Muscle of leg (tissue), 16 donors: ENCODE measurements at places on chromosomes 3 and 15. TPM values are rescaled to one million over a fixed set of nuclear protein-coding genes. Genes with fewer than 3 reads are reported as not detected.

GRCh38 chr3:116005404-116005803 lies 382.1 kb downstream of the GAP43 start:
- DNase-seq, result peak; percentile 91

- peak; percentile 37 for DNase-seq
These were observed 68.9 kb downstream of the TFRC start for GRCh38 chr3:196012941-196013476.

DNA sequence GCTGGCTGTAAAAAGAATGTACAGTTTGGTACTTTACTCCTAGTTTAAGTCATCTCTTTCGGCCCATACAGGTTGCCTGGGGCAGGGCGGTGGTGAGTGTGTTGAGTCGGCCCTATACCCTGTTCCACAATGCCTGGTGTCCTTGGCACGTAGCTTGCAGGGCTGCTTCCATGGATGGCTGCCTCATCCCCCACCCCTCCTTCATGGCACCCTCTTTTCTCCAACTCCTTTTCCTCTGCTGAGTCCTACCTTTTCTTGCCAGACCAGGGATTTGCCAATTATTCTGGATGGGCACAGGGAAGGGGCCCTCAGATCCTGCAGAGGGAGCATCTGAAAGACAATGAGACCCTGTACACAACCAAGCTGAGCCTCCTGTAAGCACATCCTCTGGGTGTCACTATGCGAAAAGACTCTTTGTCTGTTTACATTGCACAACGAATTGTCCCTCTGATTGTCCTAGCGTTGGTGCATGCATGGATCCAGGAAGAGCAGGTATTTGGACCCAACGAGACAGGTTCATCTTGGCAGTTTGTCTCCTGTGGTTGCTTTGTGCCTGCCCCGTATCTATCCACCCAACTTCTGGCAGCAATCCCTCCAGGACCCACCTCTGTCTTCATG lies 73.6 kb upstream of the CGNL1 start:
- DNase-seq, result no peak

- DNase-seq, result no peak
These were observed 36.3 kb upstream of the PHLDB2 start for GRCh38 chr3:111822804-111823203.

Gene MKRN2OS
- polyA plus RNA-seq, result 0.51 TPM

Gene FOXL2
- 0.05 TPM for polyA plus RNA-seq

Gene MYNN
- polyA plus RNA-seq, result 18.8 TPM

Gene METTL6
- polyA plus RNA-seq, result 16.9 TPM

DNA sequence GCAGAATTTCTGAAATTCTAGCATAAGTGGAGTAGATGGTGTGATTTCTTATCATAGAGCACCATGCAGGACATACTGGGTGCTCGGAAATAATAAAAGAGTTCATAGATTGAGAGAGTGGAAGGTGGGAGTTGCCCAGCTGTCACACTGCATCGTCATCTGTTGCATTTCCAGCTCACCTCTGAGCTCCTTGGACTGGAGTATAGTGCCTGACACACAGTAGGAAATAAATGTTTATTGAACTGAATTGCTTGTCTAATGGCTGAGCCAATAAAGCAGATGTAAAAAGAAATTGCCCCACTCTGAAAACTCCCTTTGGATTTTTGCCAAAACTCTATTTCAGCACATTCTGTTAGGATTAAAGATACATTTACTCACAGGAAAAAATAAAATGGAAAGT lies 108.9 kb upstream of the UBE2E1 start:
- no peak for DNase-seq

- no peak for DNase-seq
These were observed 81.7 kb downstream of the LRTM1 start for GRCh38 chr3:54846119-54846518.

Gene CLSTN2
- 1.9 TPM for polyA plus RNA-seq

DNA sequence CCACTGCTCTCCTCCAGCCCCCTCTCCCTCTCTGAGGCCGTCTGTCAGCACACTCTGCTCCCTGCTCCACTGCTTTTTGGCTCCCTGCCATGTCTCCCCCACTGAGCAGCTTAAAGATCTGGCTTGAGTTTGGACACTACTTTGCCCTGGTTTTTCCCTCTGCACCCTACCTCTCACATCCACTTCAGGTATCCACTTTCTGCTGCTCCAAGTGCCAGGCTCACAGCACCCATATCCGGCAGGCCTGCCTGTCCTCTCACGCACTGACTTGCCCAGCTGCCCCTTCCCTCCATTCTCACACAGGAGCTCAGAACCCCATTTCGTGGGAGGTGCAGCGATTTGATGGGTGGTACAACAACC lies 3.7 kb downstream of the DUOX1 start:
- no peak for DNase-seq
